Stromal cell of bone marrow (primary cell): ENCODE measurements at places on chromosomes 2 and 18.

GRCh38 chr2:6113786-6114185, 421.6 kb downstream of the SOX11 start:
- no peak for DNase-seq

GRCh38 chr18:49899657-49900330, 86.5 kb upstream of the ACAA2 start:
- no peak for DNase-seq

- DNase-seq: peak; percentile 25
Observed at GRCh38 chr18:6648581-6648980, 80.9 kb upstream of the ARHGAP28 start.

DNA sequence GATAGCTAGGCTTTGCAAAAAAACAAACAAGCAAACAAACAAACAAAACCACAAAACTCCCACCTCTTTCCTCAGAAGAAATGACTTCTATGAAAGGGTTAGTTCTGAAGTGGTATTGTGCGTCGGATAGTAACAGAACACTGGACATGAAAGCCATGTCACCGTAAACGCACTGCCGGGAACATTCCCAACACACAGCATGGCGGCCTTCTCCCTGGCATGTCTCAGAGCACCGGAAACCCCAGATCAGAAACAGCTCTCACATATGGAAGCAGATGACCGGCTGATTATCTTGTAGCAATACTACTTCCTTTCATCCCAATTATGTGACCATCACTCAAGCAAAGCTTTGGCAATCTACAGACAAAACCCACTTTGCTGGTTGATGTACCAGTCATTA, 197.8 kb upstream of the PXDN start:
- no peak for DNase-seq

DNA sequence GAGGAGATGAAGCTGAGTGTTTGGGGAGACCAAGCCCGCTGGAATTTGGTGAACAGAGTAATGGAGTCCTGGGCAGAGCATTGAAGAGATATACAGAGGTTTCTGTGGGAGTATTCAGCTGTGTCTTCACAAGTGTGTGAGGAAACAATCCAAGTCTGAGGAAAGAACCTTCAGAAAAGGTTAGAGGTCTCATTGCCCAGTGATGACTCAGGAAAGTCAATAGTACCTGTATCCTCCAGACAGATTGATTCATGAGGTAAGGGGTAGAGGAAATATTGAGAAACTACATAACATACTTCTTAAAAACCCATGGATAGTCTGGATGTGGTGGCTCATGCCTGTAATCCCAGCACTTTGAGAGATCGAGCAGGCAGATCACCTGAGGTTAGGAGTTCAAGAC, 392.3 kb downstream of the GALNT13 start:
- no peak for DNase-seq

- no peak for DNase-seq
Observed at GRCh38 chr2:203610558-203610957, 75.5 kb upstream of the RAPH1 start.

- DNase-seq: peak; percentile 25
Observed at GRCh38 chr18:62485684-62486083, 37.1 kb upstream of the ZCCHC2 start.

DNA sequence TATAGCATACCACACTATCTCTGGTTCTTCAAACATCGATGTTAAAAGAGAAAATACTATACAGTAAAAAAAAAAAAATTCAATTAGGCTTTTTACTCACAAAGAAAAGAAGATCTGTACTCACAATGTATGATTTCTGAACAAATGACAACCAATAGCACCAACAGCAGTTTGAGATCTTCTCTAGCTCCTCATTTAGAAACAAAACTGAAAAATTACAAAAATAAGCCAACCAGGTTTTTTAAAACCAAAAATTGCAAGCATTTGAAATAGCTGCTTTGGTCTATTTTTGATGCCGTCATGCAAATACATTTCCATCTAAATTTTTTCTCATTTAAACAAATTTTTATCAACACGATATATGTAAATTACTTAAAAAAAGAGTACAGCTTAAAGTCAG, 34.3 kb upstream of the RALBP1 start:
- no peak for DNase-seq

DNA sequence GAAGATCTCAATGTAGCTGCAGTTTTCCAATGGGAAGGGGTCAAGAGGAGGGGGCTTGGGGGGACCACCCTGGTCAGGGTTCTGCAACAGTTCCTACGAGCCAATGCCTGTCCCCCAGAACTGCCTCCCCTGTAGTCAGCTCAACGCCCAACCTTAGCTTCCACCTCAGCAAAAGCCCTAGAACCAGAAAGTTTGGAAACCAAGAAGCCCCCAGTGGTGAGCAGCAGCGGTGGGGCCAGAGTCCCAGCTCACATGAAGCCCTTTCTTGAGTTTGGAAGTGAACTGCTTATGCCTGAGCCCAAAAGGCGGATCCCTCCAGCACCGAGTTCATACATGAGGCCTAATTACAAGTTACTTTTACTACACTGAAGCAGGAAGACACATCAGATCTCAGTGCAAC, 162.4 kb downstream of the HDAC4 start:
- no peak for DNase-seq

GRCh38 chr2:106189325-106189724, 4.8 kb downstream of the UXS1 start:
- no peak for DNase-seq

- no peak for DNase-seq
Observed at GRCh38 chr2:142841788-142842187, 35.7 kb upstream of the KYNU start.

GRCh38 chr2:132902626-132903025, 232.6 kb upstream of the LYPD1 start:
- DNase-seq: no peak
